Muscle of back (tissue), 13 donors: ENCODE measurements at places on chromosomes 11 and 22. TPM values are rescaled to one million over a fixed set of nuclear protein-coding genes. Genes with fewer than 3 reads are reported as not detected.

TUB gene
- 11.4 TPM for polyA plus RNA-seq

DLG2 gene
- polyA plus RNA-seq: 12.1 TPM

PDGFD gene
- 29.3 TPM for polyA plus RNA-seq

SCGB1D2 gene
- not detected for polyA plus RNA-seq

B4GALNT4 gene
- polyA plus RNA-seq: 13.0 TPM

LINC01488 gene
- polyA plus RNA-seq: 0.08 TPM

CHRDL2 gene
- 2.4 TPM for polyA plus RNA-seq

WT1 gene
- polyA plus RNA-seq: 1.3 TPM

FGF3 gene
- polyA plus RNA-seq: not detected

- no peak for DNase-seq
Observed at GRCh38 chr11:84144531-84144930, 858.4 kb upstream of the CCDC90B start.

DNA sequence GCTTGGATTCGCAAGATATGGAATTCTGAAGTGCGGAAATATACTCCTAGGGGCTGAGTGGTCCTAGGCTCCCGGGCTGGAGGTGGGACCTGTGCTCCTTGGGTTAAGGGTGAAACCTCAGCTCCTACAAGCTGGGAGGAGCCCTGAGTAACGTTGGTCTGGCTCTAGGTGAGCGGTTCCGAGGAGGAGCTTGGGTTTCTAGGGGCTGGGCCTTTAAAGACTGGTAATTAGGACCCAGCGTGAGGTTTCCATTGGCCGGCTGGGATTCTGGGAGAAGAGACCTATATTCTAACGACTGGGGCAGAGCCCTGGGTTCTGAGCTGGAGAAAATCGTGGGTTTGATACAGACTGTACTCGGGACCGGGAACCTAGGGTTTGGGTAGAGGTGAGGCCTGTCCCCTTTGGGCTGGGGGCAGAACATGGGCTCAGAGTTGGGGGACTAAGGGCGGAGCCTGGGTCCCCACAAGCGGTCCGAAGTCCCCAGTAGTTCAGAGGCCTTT, 882 bp upstream of the MAP4K2 start:
- no peak for DNase-seq

- no peak for DNase-seq
Observed at GRCh38 chr11:94734563-94735275, 33.4 kb upstream of the AMOTL1 start.

- DNase-seq: no peak
Observed at GRCh38 chr11:45098929-45099328, 47.5 kb upstream of the PRDM11 start.

GRCh38 chr22:50117168-50117762, 27.5 kb downstream of the MOV10L1 start:
- no peak for DNase-seq

GRCh38 chr11:64789331-64790204, 11.2 kb upstream of the SF1 start:
- no peak for DNase-seq

DNA sequence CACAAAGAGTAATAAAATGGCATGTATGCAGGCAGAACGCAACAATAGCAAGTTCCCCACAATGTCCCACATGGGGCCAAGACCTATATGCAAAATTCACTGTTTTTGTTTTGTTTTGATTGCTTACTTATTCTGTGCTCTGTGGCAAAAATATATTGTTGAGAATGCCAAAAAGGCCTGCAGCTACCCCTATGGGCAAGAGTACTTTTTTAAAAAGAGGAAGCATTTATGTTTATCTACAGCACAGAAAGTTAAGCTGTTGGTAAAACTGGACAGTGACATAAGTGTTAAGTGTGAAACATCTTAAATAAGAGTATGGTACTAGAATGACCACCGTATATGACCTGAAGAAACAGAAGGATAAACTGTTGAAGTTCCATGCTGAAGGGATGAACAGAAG, 301.9 kb upstream of the ZC3H12C start:
- DNase-seq: no peak

GRCh38 chr11:131089727-131090245, 173.5 kb upstream of the SNX19 start:
- DNase-seq: no peak

DNA sequence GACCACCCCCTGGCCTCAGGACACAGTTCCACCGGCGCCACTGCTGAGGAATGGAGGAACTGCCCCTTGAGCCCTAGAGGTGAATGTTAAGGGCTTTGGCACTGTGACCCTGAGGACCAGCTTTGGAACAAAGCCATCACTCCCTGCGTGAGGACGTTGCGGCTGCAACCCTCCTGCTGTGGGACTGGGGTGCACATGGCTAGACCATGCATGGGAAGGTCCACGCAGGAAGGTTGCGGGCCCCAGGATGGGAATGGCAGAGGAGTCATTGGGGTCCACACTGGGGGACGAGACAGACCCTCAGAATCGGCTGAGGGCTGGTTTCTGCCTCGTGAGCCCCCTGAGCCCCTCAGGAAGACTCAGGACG, 6.4 kb upstream of the ADORA2A start:
- no peak for DNase-seq

DNA sequence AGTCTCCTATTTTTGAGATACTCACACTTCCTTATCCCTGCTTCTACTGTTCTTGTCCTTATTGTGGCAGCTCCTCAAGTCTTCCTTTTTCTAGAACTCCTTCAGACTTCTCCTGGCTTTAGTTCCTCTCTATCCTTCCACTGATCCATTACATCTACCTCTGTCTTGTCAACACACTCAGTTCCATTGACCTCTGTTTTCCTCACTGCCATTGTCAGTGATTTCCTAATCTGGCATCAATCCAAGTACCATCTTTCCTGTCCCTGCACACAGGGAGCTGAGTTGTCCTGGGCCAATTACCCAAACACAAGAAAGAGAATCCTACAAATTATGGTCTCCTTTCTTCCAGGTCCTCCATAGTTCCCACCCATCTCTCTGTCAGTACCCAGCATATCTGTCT, 27.9 kb upstream of the RIC3 start:
- no peak for DNase-seq

DNA sequence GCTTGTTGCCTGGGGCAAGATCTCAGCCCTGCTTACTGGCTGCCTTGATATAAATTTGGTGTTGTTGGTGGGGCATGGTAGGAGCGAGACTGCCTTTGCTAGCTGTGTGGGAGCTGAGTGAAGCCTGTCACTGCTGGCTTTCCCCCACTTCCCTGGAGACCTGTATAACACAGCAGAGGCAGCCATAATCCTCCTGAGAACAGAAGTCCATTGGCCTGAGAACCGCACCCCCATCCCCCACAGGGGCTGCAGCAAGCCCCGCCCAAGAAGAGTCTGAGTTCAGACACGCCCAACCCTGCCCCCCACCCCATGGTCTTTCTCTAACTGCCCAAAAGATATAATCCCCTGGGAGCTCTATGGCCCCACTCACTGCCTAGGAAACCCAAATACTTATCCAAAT, 39.2 kb upstream of the ARHGAP42 start:
- no peak for DNase-seq

- no peak for DNase-seq
Observed at GRCh38 chr11:33874433-33874832, 17.4 kb downstream of the LMO2 start.

- DNase-seq: no peak
Observed at GRCh38 chr11:118846181-118846935, 37.3 kb upstream of the CXCR5 start.

- DNase-seq: peak; percentile 57
Observed at GRCh38 chr11:123173040-123173855, 21.8 kb downstream of the CLMP start.

GRCh38 chr11:113587308-113587739, 112.1 kb upstream of the DRD2 start:
- no peak for DNase-seq

DNA sequence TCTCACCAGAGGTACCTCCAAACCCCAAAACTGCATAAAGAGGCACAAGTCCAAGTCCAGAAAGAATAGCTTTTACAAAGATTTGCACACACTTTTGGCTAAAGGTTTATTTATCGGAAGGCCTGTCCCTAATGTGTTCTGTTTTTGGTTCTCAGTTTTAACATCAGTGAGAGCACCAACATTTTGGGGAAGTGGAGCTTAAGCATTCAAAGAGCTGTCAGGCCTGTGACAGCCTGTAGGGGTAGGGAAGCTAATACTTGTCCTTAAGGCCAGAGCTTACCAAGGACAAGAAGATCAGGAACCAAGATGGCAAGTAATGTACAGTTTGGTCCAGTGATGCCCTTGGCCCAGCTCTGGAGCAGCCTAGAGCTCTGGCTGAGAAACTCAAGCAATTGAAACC, 38.9 kb upstream of the SCUBE2 start:
- no peak for DNase-seq
